ENCODE measurements at places on chromosomes 3 and 15.

GRCh38 chr15:35197754-35198153 lies 112.7 kb upstream of the NANOGP8 start:
- no peak for DNase-seq

DNA sequence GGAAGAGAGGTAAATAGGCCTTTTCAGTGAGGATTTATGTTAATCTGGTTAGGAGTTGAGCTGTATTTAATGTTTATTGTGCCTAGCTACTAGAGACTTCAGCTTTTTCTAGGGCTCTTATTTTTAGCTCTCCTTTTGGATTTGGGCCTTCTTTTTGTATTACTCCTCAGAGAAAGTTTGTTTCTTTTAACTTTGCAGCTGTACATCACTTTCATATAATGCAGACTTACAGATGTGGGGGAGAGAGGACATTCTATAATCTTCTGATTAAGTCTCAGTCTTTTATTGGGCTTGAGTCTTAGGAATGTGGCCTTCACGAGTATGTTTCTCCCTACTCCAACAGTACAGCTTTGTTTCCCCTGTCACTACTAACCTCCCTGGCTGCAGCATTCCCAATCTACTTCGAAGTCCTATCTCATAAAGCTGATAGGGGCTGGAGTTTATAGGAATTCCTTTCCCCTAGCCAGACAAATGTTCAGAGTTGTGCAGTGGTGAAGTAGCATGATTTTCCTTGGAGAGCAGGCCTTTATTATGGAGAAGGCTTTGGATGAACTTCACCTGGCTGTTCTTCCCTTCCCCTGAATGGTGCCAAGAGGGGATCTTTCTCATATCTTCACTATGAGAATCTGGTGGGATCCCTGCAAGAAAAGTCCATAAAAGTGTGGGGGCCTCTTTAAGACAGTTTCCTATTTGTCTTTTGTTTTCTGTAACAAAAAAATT lies 82.2 kb upstream of the CBLB start:
- DNase-seq, result no peak

GRCh38 chr15:82856397-82857170 lies 47.2 kb downstream of the WHAMM start:
- no peak for DNase-seq

DNA sequence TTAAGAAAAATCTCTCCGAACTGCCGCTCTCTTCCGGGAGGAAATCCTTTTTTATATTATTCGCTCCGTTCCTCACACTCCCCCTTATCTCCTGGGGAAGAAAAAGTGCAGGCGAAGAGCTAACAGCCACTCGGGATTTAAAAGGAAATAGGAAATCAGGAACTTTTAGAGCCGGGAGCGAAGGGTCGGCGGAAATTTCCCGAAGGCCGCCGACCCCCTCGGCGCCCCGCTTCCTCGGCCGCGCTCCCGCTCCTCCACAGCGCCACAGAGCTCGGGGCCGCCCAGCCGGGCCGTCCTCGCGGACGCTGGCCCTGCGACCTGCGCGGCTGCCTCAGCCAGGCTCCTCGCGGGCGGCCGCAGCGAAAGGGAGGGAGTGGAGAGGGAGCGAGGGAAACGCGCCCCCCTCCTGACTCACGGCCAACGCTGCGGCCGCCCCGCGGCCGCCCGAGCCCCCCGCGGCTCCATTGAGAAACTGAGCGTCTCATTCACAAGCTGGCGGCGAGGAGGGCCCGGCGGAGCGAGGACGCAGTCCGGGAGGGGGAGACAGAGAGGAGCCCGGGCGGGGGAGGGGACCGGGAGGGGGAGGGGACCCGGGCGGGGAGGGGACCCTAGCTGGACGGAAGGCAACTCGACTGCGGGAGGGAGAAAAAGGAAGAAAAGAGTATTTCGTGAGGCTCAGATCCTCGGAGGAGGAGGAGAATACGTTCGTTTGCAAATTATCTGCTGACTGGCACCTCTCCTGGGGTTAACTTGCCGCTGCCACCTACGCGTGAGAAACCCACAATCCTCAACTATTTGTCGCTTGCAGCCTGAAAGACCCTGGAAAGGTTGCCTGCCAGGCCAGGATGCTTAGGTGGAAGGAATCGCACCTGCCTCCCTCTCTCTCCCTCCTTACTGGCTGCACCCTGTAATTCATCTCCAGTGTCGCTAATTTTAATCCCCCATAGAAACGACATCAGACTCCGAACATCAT lies at the start of gene PTPN9:
Gene PTPN9 (minus strand): TSS at position 368 of the 973 bp plus-strand sequence. CDS start 539 bp downstream, outside the sequence.
- peak; percentile 81 for DNase-seq

GRCh38 chr15:55518641-55519040 lies 10.6 kb upstream of the DNAAF4 start:
- no peak for DNase-seq

Measured in activated T-cell treated with anti-CD3 and anti-CD28 coated beads, Interleukin-2, amount 50 U/mL, for 48 hours (primary cell).